ENCODE measurements at places on chromosomes 5 and 9.

DNA sequence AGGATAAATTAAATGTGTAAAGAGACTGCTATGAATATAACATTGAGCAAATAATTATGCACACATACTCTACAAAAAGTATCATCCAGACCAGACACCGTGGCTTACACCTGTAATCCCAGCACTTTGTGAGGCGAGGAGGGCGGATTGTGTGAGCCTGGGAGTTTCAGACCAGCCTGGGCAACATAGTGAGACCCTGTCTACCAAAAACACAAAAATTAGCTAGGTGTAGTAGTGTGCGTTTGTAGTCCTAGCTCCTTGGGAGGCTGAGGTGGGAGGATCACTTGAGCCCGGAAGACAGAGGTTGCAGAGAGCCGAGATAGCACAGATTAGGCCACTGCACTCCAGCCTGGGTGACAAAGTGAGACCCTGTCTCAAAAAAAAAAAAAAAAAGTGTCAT, 2.4 kb upstream of the CDC42SE2 start:
- DNase-seq: no peak

- DNase-seq: no peak
Measured at GRCh38 chr9:107685901-107686300, 196.3 kb upstream of the KLF4 start.

DNA sequence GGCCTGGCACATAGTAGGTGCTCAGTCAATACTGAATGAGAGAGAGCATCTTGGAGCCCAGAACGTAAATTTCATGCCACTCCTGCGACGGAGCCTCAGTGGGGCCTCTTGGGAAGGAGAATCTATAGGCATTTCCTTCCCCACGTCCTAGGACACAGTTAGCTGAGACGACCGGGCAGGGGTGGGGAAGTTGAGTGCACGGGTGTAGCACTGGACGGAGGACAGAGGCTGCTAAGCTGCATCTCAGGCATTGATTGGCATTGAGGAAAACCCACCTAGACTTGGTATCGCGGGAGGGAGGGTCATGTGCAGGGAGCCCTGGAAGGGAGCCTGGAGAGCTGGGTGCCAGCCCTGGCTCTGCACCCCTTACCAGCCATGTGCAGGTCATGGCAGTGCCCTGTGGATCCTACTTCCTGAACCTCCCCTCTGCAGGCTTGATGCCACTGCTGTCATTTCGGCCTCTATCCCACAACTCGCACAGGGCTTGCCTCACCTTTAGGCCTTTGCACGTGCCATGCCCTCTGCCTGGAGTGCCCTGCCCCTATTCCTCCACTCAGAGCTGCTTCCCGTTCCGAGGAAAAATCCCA, 25.6 kb downstream of the NEK6 start:
- DNase-seq: no peak

- DNase-seq: no peak
Measured at GRCh38 chr5:72397836-72398235, 77.7 kb downstream of the PTCD2 start.

DNA sequence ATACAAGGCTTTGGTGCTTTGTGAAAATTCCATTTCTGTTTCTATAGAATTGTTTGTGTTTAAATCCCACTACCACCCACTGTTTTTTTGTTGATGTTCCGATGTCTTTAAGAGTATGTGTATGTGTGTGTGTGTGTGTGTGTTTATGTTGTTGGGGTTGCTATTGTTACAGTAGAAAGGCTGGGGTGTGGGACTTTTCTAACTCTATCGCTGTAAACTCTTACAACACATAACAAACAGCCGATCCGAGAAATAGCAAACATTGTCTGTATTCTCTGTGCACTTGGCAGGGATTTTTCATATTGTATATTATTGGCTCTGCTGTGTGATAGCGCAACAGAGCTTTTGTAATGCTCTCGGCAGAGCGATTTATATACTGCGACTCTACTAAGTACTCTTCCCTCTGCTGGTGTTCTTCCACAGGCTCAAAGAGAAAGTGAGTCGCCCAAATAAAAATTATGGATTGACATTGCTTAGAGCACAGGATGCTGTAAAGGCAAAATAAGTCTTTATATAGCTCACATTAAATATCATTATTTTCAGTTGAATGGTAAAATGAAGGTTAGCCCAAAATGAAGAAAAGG, 492.2 kb upstream of the ARRDC3 start:
- no peak for DNase-seq
